ENCODE measurements at places on chromosomes 2 and 18. TPM values are rescaled to one million over a fixed set of nuclear protein-coding genes. Genes with fewer than 3 reads are reported as not detected.

Gene TMEFF2
- 0.40 TPM for total RNA-seq

Gene ARHGEF33
- total RNA-seq: not detected

Gene AGXT
- not detected for total RNA-seq

Gene TRIM43B
- 0.29 TPM for total RNA-seq

Gene FASTKD1
- 3.6 TPM for total RNA-seq

Gene SPATA3
- not detected for total RNA-seq

Gene RAB11FIP5
- 14.9 TPM for total RNA-seq

Gene EML6
- total RNA-seq: 2.7 TPM

Gene KLHL29
- 3.7 TPM for total RNA-seq

Gene FSIP2
- 0.11 TPM for total RNA-seq

Gene SIX2
- total RNA-seq: not detected

Gene C2orf80
- total RNA-seq: not detected

Gene CFAP65
- total RNA-seq: not detected

Gene ITSN2
- 40.2 TPM for total RNA-seq

Gene SLC8A1
- 6.9 TPM for total RNA-seq

Gene CSRNP3
- 0.15 TPM for total RNA-seq

Gene POTEC
- total RNA-seq: 0.88 TPM

Gene MAP3K20
- total RNA-seq: 13.8 TPM

Gene HOXD12
- 0.60 TPM for total RNA-seq

Gene OSBPL6
- total RNA-seq: 5.7 TPM

Gene CGREF1
- 19.0 TPM for total RNA-seq

Gene STAT4
- total RNA-seq: 0.11 TPM

Gene MYOM1
- 0.08 TPM for total RNA-seq

Gene CNGA3
- not detected for total RNA-seq

Gene TCF7L1
- total RNA-seq: not detected

Gene NFATC1
- total RNA-seq: 2.7 TPM

Gene CHRNA1
- not detected for total RNA-seq

Gene TIGD1
- total RNA-seq: 12.2 TPM

Gene MAP3K2
- total RNA-seq: 26.2 TPM

Gene KIDINS220
- total RNA-seq: 22.6 TPM

Gene LRRTM4
- total RNA-seq: not detected

Gene C2orf81
- 8.5 TPM for total RNA-seq

Gene DSC1
- total RNA-seq: not detected

Gene CCDC178
- not detected for total RNA-seq

Gene G6PC2
- total RNA-seq: not detected

Gene PDE11A
- 0.04 TPM for total RNA-seq

Gene ALPI
- not detected for total RNA-seq

Gene RBM43
- 2.7 TPM for total RNA-seq

Gene MARCHF4
- 1.4 TPM for total RNA-seq

Gene SAG
- total RNA-seq: not detected

Gene SRD5A2
- not detected for total RNA-seq

Gene SERPINB3
- not detected for total RNA-seq

Gene CDH20
- not detected for total RNA-seq

Gene ACTR3
- total RNA-seq: 81.0 TPM

Gene SLC5A7
- not detected for total RNA-seq

Gene POTEI
- total RNA-seq: 2.8 TPM

Gene SERPINB11
- total RNA-seq: not detected

Gene SKOR2
- total RNA-seq: not detected

Gene PROC
- not detected for total RNA-seq

Gene ASB18
- total RNA-seq: not detected

Gene GRHL1
- 0.30 TPM for total RNA-seq

Gene NT5DC4
- not detected for total RNA-seq

Gene ATOH8
- 10.0 TPM for total RNA-seq

Gene FAM228A
- not detected for total RNA-seq

Gene KATNAL2
- 1.5 TPM for total RNA-seq

Gene ITPRIPL1
- total RNA-seq: 11.2 TPM

Data from A375 (cell line).